ENCODE measurements at places on chromosomes 11 and 22.

- no peak for DNase-seq
Measured at GRCh38 chr11:125224391-125225021, 60.0 kb downstream of the PKNOX2 start.

- no peak for DNase-seq
Measured at GRCh38 chr11:113161711-113162591, 152.4 kb upstream of the TTC12 start.

DNA sequence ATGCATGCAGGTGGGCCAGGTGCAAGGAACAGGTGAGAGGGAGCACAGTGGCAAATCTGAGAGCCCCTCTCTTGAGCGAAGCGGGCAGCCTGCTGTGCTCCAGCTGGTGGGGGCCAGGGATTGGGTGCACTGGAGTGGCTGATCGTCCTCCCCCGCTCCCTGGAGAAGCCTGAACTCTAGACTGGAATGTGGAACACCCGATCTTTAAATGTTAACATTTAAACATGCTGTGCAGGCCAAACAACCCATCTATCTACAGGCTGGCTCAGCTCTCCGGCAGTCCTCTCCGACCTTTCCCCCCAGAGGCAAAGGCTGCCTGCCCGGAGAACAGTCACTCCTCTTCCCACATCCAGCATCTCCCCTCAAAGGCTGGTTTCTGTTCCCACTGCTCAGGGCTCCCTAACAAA is 5.1 kb downstream of the MRGPRF start:
- no peak for DNase-seq

DNA sequence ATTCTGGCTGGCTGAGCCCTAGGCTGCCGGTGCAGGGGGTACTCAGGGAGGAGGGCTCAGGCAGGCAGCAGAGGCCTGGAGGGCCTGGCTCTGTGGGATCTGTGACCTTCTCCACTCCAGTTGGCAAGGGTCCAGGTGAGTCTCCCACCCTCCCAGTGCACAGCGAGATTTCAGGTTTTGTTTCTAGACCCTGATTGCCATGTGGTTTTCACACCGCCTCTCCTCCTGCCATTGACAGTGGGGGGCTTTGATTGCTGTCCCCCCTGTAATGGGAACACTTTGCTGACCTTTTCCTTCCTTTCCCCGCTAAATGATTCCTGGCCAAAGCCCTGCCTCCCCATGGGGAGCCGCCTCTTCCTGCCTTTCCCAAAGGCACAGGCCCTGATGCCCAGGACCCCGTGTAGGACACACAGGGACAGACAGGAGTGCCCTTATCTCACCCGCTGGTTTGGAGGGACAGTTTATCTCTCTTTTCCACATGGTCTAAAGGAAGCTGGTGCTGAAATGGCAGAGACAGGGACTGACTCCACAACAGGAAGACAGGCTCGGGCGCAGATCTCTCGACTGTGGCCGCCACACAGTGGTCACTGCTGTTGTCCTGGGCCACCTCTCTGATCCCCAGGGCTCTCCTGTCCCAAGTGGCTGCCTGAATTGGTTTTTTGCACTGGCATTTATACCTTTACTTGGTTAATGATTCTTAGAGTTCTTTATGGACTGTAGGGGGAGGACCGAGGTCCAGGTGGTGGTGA is 43.4 kb downstream of the BCR start:
- no peak for DNase-seq

DNA sequence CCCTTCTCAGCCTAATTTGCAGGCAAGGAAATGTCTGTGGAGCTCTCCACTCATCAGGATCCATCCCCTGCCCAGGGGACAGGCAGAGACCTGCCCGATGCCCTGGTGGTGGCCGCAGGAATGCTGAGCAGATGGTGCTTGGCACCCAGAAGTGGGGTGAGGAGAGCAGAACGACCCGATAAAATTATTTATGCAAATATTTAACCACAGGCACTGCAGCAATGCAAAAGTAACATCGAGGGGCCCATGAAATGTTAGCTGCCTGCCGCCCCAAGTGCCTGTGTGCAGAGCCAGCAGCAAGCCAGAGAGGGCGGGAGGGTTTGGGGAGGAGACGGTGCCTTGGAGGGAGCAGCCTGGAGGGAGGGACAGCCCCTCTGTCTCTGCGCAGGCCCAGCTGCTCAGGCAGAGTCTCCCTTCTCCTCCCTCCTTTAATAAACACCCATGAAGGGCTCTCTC is 205.5 kb downstream of the CTTN start:
- no peak for DNase-seq

DNA sequence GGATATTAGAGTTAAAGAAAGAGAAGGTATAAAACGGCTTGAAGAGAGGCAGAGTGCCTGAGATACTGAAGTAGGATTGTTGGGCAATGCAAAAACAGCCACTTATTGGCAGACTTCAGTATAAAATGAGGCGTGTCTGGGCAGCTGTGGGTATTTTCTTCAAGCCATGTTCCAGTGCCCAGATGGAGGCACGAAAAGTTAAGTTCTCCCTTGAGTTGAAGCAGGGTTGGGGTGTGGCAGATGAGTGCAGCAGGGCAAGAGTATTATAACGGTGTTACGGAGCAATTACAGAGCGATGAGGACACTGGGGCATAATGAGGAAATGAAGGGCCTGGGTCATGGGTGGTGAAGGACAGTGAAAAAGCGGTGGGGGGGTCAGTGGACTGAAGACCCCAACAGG is 73.7 kb upstream of the CREB3L1 start:
- DNase-seq, result no peak

GRCh38 chr11:22539821-22540256 is 85.8 kb downstream of the FANCF start:
- no peak for DNase-seq

DNA sequence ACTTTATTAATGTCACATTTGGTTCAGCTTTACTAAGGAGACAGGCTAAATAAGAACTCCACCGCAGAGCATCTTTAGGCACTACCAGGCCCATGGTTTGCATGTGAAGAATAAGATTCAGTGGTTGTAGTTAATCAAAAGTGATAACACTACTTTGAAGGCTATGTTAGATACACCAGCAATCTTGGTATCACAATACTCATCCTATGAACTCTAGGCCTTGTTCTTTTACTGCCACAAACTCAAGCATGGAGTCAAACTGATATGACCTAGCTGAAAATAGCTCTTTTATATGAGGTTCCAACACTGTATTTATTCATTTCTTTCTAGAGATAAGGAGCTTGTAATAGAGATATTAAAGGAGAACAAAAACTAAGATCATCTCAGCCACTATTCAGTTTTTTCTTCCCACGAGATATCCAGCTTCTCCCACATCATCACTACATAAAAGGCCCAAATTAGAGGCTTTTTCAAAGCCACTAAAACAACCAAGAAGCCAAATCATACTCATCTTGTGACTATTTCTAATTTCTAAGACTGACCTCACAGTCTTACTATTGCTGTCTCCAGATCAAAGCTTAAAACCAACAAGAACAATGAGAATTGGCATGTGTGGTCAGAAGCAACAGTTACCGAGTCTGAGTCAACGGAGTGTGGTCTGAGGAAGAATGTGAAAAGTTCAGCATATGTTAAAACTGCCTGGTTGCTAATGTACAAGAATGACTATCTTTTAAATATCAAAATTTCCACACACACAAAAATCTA is 25.1 kb upstream of the GUCY1A2 start:
- no peak for DNase-seq

DNA sequence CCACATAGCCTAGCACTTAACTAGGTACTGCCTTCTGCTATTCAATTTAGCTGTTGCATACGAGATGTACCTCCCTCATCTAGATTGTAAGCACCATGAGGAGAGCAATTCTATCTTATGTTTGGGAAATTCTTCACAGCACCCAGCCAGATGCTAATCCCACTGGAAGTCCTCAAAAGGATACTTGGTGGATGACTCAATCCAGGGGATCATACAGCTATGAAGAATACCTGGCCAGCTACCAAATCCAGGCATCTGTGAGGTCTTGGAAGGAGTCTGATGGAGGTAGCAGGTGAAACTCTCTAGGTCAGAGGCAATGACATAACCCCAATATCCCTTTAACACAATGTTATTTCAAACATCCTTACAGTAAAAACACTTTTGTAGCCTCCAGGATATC is 167.8 kb upstream of the NCAM1 start:
- no peak for DNase-seq

DNA sequence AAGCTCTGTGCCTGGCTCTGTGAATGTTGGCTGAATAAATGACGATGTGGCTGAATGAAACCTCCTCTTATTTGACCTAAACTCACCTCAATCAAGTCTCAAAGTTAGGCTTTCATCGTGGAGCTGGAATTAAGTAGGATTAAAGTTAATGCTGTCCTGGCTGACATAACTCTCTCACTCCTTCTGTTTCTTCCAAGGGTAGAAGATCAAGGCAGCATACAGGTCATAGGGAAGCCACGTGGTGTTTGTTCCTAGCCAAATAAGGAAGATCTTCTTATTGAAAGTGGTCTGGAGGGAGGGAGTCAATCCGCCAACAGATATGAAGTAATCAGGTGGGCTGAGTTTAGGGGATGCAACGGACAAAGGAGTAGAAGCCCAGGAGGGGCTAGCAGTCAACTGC is 59.5 kb downstream of the TRIM29 start:
- no peak for DNase-seq

DNA sequence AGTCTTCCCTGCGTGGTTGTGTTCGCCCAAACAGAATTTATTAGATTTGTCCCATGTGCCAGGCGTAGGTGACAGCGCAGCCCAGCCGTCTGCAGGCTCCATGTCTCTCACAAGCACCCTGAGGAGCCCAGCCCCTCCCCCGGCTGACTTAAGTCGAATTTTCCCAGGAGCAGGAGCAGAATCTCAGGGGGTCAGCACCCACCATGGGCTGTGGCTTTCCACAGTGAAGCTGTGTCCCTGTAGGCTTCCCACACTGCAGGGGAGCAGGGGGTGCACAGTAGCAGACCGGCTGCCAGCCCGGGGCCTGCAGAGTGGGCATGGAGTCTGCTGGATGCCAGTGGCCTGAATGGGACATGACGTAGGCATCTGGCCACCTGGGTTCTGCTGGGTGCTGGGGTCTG is 16.0 kb downstream of the PARVG start:
- no peak for DNase-seq

GRCh38 chr22:20441631-20442484 is 4.2 kb upstream of the SCARF2 start:
- no peak for DNase-seq

- no peak for DNase-seq
Measured at GRCh38 chr11:75677275-75677674, 8.4 kb upstream of the MAP6 start.

- DNase-seq, result no peak
Measured at GRCh38 chr11:68039526-68040086, 781 bp downstream of the TCIRG1 start.

DNA sequence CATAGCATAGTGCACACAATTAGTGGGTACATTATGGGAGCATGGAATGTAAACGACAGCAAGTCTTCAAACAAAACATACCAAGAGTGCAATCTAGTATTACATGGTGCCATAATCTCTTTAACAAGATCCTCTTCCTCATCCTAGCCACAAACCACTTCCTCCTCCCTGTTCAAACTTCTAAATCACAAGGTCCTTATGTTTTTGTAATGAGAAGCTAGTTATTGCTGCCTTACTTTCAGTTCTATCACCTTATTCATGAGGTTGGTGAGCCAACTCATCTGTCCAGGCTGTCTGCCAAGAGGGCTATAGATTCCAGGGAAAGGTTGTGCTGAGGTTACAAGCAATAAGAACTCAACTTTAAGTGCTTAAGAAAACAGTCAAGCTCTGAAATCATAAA is 195.4 kb upstream of the ARHGAP20 start:
- no peak for DNase-seq

DNA sequence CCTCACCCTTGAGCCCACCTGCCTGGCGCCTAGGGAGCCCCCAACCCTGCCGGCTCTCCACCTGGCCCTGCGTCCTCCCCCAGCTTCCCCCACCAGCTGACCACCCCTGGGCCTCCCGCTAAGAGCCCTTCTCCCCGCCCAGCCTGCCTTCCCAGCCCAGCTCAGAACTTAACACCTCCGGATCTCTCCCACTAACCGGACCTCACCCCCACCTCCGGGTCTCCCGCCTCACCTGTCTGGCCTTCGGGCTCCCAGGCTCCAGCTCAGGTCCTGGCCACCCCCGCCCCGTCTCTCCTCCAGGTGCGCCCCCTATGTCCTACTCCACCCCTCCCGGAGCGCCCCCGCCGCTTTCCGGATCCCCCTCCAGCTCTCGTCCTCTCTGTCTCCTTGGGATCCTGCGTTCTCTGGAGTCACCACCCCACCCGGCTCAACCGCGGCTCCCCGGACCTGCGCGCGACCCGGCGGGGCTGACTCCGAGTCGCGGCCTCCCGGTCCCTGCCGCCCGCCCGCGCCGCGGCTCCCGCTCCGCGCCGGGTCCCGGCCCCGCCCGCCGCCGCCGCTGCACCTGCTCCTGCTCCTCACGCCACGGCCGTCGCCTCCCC is at the start of gene KCNJ11:
KCNJ11 (minus strand) TSS at position 51 of the 602 bp plus-strand sequence. CDS start 568 bp downstream, outside the sequence.
- DNase-seq, result no peak

DNA sequence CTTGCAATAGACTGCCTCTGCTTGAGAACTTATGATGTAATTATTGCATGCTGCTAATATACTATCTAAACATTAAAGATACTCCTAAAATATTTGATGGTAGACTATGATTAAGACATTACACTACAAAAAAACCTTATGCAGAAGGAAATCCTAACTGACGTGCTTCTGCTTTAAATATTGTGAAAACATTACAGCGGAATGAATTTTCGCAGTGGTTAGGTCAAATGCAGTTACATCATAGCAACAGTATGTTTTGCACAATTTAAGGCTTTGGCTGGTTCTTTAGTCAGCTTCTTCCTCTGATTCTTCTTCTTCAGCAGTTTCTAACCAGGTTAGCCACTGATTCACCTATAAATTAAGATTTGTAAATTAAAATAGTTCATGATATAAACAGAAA is 11.2 kb downstream of the EIF4G2 start:
- no peak for DNase-seq

DNA sequence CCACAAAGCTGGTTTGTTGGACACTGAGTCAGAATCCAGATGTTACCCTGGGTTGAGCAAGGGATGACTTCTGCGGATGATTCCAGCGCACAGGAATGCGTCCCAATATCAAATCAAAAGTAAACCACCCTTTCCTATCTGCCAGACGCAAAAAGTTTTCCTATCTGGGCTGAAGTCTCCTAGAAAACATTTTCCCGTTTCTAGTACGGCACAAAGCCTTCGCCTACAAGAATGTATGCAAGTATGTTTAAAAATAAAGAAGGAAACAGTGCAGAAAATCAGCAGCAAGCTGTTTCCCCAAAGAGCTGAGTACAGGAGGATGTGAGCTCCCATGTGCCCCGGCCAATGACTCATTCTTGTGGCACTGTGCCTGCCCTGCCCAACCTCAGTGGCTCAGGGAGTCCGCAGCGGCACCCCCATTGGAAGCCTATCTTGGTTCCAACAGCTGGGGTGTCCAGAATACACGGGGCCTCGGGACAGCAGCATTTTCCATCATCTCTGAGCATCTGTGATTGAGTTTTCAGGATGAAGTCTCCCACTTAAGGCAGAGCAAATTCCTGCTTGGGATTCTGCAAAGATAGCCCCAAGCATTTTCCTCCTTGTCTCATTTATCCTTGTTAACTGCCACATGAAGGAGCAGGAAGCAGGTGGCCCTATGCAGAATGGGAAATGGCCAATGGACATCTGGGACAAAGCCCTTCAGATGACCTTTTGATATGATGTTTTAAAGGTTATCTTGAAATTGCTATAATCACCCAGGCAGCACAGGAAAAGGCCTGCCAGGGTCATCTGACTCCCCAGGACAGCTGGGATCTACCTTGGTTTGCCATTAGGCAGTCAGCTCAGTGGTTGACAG is 17.5 kb downstream of the KCNJ5 start:
- no peak for DNase-seq
